ENCODE measurements at places on chromosomes 2 and 18.
A peak's percentile ranks its signal among the peaks of the same experiment; 100 is the strongest.

DNA sequence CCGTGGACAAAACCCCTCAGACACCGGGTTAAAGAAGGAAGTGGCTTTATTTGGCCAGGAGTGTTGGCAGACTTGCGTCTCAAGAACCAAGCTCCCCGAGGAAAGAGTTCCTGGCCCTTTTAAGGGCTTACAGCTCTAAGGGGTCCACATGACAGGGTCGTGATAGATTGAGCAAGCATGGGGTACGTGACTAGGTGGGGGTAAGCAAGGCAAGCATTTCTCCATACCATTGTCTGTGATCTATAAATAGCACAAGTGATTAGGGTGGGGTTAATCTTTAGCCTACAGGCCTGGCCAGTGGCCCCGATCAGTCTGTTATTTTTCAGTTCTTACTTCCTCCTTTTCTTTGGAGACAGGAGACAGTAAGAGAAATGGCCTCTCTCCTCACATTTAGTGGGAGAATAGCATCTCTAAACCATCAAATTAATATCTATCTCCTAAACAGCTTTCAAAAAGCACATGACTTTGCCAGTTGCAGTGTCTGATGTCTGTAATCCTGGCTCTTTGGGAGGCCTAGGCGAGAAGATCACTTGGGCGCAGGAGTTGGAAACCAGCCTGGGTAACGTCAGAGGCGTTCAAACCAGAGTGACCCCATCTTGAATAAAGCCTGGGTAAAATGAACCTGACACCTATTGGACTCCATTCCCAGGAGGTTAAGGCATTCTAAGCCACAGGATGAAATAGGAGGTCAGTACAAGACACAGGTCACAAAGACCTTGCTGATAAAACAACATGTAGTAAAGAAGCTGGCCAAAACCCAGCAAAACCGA lies 18.3 kb upstream of the CNOT11 start:
- no peak for DNase-seq

DNA sequence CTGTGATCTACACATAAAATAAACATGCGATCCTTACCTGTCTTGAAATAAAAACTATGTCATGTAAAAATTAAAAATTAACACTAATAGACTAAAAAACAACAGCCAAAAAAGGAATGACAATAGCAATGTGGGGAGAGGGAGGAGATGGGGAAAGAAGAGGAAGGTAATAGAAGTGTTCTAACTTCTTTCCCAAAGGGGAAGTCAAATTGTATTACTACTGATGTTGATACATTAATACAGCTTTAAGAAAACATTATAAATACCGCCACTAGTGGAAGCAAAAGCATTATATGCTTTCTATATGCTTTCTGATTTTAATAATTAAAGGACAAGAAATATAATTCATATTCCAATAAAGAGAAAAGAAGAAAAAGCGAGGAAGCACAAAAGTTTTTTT lies 22.2 kb downstream of the ZNF516 start:
- DNase-seq: no peak

DNA sequence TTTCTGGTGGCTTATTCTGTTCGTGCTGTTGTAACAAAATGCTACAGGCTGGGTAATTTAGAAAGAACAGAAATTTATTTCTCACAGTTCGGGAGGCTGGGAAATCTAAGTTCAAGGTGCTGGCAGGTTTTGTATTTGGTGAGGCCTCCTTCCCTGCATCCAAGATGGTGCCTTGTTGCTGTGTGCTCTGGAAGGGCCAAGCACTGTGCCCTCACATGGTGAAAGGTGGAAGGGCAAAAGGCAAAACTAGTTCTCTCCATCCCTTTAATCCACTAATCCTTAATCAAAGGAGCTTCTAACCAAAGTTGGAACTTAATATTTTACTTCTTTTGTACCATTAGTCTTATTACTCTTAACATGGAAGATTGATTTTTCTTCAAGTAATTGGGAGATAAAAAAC lies 7.4 kb downstream of the MRPL19 start:
- DNase-seq: no peak

DNA sequence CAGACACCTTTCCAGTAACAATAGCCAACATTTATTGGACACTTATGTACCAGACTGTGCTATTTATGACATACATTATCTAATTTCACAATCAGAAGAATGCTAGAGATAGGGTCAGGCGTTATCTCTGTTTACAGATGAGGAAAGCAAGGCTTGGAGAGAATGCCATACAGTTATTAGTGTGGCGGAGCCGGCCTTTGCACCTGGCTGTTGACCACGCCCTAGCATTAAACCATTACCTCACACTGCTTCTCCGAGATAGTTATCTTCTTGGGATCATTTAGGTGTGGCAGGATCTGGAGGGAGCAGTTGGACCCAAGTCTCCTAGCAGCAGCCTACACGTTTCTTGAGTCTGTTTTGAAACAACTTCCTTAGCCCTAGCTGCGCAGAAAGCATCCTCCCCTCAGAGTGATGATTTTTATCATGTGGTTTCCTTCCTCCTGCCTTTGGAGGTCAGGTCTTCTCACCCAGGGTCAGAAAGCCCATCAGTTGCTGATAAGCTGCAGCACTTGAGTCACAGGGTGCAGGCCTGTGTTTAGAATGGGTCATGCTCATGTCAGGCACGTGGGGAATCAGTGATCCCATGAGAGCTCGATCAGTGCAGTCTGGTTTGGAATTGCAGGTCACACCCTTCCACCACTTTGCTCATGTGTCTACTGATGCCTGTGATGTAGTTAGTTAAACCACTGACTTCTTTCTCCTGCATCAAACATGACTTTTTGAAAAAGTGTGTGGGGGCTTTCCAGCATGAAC lies 118.2 kb downstream of the SPTBN1 start:
- peak; percentile 68 for DNase-seq

- DNase-seq: no peak
Measured at GRCh38 chr18:42229211-42230210, 274.5 kb downstream of the PIK3C3 start.
